ENCODE measurements at places on chromosomes 13 and 19. TPM values are rescaled to one million over a fixed set of nuclear protein-coding genes. Genes with fewer than 3 reads are reported as not detected.

MVB12A gene
- total RNA-seq: 57.6 TPM

HCST gene
- total RNA-seq: 16.7 TPM

DNA sequence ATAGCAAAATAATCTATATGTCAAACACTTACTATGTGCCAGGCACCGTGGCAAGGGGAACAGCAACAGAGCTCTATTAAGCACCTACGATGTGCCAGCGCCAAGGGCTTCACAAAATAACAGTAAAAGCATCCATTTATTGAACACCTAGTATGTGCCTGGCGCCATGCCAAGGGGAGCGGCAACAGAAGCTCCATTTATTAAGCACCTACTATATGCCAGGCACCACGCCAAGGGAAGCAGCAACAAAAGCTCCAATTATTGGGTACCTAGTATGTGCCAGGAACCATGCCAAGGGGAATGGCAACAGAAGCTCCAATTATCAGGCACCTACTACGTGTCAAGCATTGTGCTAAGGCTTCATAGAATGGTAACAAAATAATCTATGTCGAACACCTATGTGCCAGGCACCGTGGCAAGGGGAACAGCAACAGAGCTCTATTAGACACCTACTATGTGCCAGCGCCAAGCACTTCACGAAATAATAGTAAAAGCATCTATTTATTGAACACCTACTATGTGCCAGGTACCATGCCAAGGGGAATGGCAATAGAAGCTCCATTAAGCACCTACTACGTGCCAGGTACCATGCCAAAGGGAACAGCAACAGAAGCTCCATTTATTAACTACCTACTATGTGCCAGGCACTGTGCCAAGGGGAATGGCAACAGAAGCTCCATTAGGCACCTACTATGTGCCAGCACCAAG is 107.7 kb downstream of the PTPRS start:
- DNase-seq: no peak

DNA sequence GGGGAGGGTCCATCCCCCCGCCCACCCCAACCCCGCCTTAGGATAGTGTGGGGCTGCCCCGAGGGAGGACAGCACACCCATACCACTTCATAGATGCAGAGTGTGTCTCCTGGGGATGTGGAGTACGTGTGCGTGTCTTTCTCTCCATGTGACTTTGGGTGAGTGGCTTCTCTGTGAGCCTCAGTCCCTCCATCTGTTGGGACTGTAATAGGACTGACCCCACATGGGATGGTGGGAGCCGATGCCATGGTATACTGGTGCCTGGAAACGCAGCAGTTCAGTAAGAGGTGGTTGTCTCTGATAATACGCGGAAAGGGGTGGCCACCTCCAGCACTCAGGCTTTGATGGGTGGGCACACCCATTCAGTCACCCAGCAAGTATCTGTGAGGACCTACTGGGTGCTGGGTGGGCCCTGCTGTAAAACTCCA is 816 bp upstream of the PRKD2 start:
- DNase-seq: no peak

DNA sequence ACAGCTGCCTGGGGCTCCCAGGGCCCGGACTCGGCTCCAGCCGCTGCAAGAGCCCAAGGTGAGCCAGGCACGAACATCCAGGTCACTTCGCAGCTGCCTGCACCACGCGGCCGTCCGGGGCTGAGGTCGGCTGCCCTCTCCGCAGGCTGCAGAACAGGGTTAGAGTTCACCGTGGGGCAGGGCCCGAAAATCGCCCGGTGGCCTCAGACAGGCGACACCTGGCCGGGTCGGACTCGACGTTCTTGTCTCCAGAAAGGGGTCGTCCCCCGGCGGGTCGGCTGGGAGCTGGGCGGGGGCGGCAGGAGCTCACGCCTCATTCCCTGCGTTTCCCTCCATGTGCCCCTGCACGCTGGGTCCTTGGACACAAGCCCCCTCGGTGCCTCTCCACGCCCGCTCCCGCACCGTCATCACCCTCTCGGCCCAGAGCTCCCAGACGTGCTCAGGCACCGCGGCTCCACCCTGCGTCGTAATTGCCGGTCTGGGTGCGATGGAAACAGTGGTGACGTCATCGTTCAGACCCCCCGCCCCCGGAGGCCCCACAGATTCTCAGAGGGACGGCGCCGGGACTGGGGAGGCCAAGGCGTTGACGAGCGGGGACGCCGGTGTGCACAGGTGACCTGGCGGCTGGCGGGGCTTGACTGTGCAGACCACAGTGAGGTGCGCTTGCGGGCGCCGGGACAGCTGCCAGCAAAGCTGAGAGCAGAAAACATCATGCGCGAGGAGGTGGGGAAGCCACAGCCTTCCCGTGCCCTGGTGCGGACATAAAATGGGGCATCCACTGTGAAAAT is 4.0 kb upstream of the GRIN3B start:
- DNase-seq: peak; percentile 60
